ENCODE measurements at places on chromosomes 5 and 9.

GRCh38 chr5:850511-851006 lies at the start of gene ZDHHC11:
ZDHHC11 (minus strand) TSS chr5:850986; CDS start chr5:850602, 384 bp downstream.
- no peak for DNase-seq

DNA sequence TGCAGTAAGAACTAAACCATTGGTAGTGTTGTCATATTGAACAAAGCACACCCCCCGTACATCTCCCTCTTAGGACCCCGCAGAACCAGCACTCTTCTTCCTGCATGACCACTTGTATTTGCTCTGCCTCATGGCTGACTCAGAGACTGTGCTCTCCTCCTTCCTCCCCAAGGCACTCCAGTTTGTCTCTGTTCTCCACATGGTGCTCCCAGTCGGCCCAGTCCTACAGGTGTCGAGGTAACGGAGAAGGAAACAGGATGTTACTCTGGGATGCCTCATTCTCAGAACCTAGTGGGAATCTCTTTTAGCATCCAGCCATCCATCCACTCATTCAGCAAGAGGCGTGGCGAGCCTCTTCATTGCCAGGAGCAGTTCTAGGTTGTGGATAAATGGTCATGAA lies 97.0 kb upstream of the NIPAL4 start:
- DNase-seq: no peak

GRCh38 chr5:76580981-76581380 lies 42.2 kb downstream of the F2RL2 start:
- DNase-seq: no peak

DNA sequence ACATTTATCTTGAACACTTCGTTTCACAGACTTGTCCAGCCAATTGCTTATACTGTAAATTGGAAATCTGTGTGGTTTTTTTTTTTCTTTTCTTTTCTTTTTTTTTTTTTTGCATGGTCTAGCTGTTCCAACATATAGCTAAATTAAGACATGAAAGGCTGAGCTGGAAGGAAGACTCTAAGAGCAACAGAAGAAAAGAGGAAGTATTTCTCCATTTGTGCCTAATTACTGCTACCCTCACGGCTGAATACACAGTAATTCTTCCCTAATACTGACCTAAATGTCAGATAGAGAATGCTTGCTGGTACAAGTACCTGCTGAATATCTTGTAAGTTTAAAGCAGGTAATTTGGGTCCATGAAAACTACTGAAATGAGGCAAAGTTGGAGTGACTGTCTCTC lies 11.0 kb upstream of the HAPLN1 start:
- DNase-seq: no peak

DNA sequence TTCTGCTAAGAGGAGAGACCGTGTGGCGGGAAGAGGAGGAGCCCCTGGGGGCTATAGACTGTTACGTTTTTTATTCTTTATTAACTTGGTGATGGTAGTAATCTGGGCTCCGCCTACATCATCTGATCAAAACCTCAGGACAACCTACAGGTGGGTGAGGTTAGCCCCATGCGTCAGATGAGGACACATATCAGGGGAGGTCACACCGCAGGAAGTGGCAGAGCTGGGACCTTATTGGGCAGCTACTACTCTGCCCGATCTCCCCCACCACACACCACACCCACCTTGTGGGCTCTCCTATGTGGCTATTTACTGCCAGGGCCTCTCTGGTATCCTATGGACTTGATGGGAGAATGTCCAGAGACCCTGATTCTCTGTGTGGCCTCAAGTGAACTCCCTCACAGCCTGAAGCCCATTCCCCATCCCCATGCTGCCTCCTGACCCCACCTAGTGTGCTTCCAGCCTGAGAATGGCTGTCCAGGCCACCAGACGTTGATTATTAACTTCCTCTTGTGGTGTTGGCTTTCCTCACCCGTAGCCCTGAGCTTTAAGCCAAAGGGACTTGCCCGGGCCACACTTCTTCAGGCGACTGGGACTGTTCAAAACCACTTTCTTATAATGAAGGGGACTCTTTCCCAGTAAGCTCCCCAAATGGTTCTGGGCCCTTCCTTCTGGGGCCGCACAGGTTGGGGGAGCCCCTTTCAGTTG lies 8.2 kb downstream of the UNC5A start:
- no peak for DNase-seq

- no peak for DNase-seq
These were observed 126.7 kb downstream of the MTX3 start for GRCh38 chr5:79864364-79864763.

GRCh38 chr5:73763300-73764032 lies 137.5 kb downstream of the ARHGEF28 start:
- DNase-seq: no peak

DNA sequence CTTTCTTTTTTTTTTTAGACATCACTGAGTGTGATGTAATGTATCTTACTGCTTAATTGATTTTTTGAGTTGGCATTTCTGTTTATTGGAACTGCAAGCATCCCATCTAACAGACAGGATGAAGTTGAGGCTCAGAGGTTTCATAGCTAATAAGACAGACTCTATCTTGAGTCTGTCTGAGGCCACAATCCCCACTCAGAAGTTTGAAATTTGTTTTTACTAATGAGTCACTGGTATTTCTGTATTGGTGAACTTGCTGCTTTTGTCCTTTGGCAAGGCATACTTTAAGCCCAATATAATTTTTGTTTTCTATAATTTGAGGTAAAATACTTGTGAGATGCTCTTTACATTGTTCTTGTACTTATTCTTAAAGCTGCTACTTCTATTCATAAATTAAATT lies 491.2 kb downstream of the PSAT1 start:
- DNase-seq: no peak

DNA sequence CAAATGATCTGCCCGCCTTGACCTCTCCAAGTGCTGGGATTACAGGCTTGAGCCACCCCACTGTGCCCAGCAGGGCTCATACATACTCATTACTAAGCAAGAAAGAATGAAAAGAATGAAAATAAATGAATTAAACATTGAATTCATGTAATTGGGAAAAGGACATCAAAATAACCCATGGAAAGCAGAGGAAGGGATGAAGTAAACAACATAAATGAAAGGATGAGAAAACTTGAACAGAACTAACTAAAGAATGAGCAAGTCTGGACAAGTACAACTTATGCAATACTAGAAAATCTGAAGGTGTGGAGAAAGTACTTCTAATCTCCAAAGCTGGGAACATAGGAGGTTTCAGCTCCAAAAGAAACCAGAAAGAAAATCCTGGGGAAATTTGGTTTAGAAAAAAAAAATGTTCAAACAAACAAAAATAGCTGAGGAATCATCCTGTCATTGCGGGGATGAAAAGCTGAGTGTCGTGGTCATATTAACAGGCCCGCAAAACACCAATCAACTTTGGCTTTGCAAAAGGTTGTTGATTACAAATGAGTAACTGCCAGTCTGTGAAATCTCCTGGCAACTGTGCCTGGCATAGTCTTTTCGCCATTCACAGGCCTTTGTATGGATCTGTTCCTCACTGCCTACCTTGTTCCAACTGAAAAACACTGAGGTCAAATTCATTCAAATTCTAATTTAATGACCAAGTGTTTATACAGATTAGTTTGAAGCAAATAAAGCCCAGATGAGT lies 2.3 kb upstream of the AK3 start:
- DNase-seq: no peak

DNA sequence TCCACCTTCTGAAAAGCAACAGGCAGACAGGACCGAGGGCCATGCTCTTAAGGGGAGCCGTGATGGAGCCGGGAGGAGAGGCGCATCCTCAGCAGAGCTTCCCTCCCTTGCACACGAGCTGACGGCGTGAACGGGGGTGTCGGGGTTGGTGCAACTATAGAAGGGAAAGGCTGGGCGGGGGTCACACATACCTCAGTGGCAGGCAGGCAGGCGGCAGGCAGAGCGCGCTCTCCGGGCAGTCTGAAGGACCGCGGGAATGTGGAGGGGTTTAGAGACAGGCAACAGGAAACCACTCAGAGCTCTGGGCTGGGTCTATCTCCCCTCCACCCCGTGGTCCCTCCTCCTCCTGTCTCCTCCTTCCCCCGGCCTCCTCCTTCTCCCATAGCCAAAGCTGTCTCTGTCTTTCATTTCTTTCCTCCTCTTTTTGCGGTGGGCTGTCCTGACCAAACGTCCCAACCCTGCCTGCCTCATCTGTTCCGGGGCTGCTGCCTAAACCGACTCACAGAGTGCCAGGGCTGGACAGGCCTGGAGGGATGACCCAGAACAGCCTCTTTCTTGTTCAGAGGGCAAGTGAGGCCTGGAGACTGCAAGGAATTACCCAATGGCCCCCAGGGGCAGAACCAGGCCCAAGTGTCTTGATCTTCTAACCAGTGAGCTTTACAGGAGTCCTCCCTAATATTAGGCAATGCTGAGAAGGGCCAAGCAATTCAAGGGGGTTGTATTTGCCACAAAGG lies at the start of gene SPARC:
TSS of gene SPARC (minus strand) at position 242 of the 734 bp plus-strand sequence. CDS start 10,727 bp downstream, outside the sequence.
- no peak for DNase-seq

Measured in T-helper 1 cell (primary cell).